Glutamatergic neuron (in vitro differentiated cells): ENCODE measurements at places on chromosomes 7 and 10. TPM values are rescaled to one million over a fixed set of nuclear protein-coding genes. Genes with fewer than 3 reads are reported as not detected.

The ANXA8 gene
- not detected for total RNA-seq

The UCN3 gene
- not detected for total RNA-seq

The LRRD1 gene
- 0.15 TPM for total RNA-seq

The TAS2R39 gene
- total RNA-seq, result not detected

The VWA2 gene
- not detected for total RNA-seq

The BAMBI gene
- 5.8 TPM for total RNA-seq

The NET1 gene
- total RNA-seq, result 63.8 TPM

The SLC26A5 gene
- total RNA-seq, result not detected

The WEE2 gene
- total RNA-seq, result not detected

The CDNF gene
- total RNA-seq, result 2.2 TPM

The GPR26 gene
- total RNA-seq, result 0.10 TPM

The MYOZ1 gene
- 0.64 TPM for total RNA-seq

The CALML3 gene
- not detected for total RNA-seq

The POLD2 gene
- total RNA-seq, result 71.2 TPM

The YWHAG gene
- 650 TPM for total RNA-seq
